ENCODE measurements at places on chromosomes 2 and 18.
A peak's percentile ranks its signal among the peaks of the same experiment; 100 is the strongest.

GRCh38 chr2:44550561-44550960, 188.8 kb downstream of the CAMKMT start:
- DNase-seq: no peak

DNA sequence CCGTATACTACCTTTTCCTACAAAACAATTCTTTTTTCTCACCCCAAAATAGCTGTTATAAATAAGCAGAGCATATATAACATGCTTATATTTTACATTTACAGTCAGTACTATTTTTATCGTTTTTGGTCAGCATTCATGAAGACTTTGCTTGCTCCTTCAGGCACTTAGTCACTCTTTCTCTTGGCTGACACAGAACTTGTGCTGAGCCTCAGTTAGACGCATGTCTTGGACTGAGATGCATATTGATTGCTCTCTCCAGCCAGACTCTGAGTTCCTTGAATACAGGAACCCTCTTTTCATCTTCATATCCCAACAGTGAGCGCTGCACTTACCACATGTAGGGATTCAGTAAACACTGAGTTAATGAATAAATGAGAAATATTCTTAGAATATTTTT, 158.3 kb downstream of the RTN4 start:
- no peak for DNase-seq

DNA sequence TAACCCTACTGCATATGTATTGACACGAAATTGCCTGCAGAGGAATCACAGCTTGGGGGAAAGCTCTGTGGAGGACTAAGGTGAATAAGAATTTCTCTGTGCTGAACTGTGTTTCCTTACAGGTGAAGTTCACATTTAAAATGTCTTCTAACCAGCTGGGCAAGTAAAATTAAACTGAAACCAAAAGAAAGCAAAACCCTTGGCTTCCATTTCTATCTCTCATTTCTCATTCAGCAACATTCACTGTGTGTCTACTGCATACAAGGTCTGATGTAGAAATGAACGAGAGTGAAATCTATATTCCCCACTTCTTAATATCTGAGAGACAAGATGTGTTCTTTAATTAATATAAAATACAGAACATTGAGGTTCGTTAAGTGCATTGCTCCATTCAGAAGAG, 397.3 kb downstream of the SOX11 start:
- DNase-seq: no peak

DNA sequence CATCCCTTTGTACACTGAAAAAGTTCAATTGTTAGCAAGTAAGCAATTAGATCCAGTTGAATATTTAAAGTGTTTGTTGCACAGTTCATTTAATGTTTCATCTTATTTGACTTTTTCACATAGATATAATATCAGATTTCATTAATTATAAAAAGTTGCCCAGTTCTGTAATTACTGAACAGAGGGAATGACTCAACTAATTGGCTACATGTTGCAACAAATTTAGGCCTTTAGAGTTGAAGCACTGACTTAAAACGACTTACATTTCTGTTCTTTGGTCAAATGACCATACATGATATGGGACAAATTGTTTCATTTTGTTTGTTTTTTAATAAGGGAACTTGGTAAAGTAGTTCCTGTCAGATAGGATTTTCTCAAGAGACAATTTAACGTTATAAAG, 68.5 kb upstream of the FAM117B start:
- DNase-seq: no peak

DNA sequence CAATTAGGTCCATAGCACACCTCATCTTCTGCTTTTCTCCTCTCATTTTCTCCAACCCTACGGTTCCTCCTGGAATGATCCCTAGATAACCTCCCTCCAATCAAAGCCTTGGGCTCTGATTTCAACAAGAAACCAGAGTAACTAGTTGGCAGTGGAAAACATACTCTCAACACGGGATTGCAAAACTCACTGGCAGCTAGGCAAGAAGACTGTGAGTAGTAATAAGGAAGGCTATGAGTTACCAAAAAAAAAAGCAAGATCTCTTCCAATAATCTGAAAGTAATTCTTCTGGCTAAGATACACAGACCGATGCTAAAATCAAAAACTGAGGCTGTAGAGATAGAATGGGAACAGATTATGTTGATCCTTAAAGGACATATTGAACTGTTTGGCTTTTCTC, 28.4 kb upstream of the CCDC102B start:
- DNase-seq: no peak

DNA sequence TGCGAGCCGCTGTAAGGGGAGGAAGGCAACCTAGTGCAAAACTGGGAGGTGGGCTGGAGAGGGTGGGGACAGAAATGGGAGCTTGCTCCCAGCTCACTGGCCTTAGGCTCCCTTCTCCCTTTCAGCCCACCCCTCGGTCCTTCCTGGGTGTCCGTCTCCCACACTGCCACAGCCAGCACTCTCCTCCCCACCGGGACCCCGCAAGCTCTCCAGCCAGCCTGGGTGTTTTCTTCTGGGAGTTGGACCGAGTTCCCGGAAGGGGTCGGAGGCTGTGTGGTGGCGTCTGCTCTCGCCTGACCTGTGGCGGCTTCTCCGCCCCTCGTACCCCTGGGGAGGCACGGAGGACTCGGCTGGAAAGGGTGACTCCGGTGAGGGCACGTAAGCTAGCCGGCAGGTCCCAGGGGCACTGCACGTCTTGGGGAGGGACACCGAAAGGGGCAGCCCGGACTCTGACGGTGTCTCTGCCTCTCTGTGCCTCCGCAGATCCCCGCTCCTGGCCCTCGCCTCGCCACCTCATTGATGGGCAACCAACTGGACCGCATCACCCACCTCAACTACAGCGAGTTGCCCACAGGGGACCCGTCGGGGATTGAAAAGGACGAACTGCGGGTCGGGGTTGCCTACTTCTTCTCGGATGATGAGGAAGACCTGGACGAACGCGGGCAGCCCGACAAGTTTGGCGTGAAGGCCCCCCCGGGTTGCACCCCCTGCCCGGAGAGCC, 1.1 kb downstream of the LRATD1 start:
- no peak for DNase-seq

GRCh38 chr2:238562446-238562845, 135.7 kb downstream of the ASB1 start:
- DNase-seq: no peak

GRCh38 chr18:74819433-74820059, 221.9 kb downstream of the ZNF407 start:
- DNase-seq: no peak

GRCh38 chr18:56984731-56985130, 162.2 kb upstream of the BOD1L2 start:
- no peak for DNase-seq

- no peak for DNase-seq
These were observed 68.4 kb upstream of the TMEM178A start for GRCh38 chr2:39597314-39597713.

DNA sequence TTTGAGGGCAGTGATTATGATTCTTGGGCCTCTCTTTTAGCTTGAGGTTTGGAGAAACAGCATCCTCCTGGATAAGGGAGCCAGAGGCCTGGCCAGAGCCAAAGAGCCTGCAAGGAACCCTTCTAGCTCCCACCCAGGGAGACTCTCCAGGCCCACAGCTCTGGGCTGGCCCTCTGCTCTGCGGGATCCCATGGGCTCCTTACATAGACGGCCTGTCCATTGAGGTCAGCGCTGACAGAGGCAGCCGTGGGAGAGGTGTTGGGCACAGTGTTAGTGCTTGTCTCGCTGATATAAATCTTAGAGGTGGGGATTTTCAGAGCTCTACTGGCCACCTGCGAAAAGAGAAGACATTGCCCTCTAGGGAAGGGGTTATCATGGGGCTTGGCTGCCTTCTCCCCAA, 67.2 kb downstream of the XDH start:
- DNase-seq: no peak

DNA sequence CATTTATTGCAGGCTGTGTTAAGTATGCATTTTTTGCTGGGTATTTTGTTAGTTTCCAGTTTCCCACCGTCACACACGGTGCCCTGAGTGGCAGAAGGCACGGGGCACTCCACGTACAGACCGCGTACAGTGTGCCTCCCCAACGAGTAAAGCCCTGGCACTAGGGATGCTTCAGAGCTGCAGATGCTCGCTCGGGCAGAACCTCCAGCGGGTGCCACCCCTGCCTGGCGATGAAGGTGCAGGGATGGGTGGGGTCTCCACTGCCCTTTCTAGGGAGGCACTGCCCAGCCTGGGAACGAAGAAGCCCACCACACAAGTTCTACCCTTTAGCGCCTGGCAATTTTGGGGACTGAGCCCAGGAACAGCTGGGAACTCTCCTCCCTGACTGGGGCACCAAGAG, 4.1 kb downstream of the GREB1 start:
- no peak for DNase-seq

- DNase-seq: no peak
These were observed 36.3 kb downstream of the ARHGEF33 start for GRCh38 chr2:38925982-38926381.

DNA sequence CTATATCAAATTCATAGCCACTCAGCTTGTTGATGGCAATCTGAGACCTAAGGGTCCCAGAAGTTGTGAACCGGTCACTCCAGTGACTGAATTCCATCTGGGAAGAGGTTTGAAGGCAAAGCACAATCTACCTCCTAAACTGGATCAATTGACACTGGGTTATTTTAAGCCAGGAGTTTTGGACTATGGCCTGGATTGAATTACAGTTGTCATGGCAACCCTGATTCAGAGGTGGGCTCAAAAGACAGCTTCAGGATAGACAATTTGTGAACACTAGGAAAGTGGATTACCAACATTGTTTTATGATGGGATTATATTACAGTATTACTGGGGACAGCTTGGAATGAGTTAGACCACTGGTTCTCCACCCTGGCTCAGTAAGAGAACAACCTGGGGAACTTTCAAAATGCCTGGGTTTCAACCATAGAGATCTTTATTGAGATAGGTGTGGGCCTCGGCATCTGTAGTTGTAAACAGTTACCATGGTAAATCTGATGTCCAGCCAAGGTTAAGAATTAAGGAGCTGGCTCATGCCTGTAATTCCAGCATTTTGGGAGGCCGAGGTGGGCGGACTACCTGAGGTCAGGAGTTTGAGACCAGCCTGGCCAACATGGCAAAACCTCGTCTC, 58.8 kb downstream of the MFSD6 start:
- no peak for DNase-seq

DNA sequence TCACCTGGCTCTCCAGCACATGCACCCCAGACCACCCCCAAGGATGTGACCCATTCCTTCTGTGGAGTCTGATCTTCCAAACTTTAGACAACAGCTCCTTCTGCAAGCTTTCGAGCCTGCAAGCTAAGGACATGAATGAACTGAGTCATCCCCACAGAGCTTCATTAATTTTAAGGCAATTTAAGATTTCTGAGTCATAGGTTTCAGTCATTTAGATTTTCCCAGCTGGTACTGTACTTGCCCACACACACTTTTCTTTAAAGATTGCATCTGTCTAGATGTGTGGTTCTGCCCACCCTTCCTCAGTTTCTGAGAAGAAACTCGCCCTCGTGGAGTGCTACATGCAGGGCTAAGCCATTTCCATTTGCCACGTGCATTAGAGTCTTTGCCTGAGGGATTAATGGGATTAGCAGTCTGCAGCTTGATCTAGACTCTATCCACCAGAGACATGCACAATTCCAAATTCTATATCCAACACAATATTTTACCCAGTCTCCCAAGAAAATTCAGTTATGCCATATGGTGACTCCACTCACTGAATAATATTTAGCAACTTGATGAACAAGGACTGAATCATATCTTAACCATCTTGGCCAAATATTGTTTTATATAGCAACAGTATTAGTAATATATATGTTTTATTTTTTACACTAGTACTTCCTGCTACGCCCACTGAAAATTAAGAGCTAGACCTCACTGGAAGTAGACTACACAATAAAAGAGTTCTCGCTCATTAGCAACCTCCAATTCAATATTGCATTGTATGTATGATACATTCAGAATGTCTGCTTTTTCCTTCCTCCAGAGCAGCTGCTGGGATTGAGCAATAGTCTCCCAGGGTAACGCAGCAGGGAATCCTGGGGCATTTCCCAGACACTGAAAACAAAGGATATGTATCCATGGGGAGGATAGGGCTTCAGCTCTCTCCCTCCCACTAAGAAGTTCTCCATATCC, 14.3 kb upstream of the TRIB2 start:
- no peak for DNase-seq

DNA sequence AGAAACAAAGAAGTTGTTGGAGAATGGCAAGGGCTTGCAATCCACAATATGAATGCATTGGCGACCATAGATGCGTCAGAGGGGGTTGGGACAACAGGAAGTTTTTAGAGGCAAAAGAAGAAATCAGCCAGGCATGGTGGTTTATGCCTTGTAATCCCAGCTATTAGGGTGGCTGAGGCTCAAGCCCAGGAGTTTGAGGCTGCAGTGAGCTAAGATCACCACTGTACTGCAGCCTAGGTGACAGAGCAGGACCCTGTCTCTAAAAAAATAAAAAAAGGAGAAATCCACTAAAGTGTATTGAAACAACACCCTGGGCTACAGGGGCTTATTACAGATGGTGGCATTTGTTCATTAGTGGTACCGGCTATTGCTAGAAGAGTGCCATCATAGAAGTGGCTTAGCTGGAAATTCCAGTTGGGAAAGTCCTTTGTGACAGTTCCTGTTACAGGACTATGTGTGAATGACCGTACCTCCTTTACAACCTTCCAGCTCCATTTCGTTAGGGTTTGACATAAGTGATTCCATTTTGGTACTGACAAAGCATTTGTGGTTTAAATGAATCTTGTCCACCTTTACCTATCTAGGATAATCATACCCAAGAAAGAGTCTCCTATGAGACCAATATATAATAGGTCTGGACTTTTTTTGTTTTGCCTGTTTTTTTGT, 10.7 kb upstream of the WDSUB1 start:
- no peak for DNase-seq

DNA sequence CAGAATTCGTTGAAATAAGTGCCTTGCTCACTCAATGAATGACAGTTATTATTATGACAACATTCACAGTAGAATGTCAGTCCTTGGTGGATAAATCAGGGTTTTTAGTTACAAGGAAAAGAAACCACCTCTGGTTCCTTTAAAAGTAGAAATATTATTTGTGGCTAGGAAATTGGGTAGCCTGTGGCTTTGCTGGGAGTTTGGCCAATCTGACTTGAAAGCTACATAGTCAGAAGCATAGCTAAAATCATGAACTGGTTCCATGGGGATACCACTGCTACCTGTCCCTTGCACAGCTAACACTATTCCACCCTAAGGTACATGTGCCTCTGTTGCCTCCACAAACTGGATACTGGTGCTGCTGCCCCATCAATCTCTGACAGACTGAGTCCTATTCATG, 12.8 kb upstream of the SMCHD1 start:
- DNase-seq: no peak

- DNase-seq: peak; percentile 87
These were observed 95.1 kb downstream of the ZFP36L2 start for GRCh38 chr2:43131051-43131889.

GRCh38 chr2:167122389-167122788, 234.1 kb downstream of the XIRP2 start:
- DNase-seq: no peak
